H9 (cell line): ENCODE measurements at places on chromosomes 2 and 18. TPM values are rescaled to one million over a fixed set of nuclear protein-coding genes. Genes with fewer than 3 reads are reported as not detected.
A peak's percentile ranks its signal among the peaks of the same experiment; 100 is the strongest.

DNA sequence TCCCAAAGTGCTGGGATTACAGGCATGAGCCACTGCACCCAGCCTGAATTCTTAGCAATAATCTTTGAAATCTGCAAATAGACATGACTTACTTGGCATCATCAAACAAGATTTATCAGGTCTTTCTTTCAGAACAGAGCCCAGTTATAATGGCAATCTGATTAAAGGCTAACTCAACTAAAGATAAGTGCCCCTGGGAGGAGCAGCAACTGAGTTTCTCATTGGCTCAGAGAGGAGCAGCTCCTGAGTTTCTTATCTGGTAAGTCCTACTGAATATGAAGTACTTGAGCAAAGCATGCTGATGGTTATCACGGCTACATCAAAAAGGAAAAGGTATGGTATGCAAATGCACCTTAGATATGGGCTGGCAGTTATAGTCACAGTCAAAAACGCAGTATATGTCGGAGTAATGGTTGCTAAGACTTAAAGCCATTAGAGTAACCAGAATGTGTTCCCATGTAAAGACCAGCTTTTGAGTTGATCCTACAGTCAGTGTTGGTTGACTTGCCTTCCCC lies 15.0 kb upstream of the AP1S3 start:
- no peak for DNase-seq
- no peak overlapping the region for H3K27ac ChIP-seq
- no peak overlapping the region for H3K4me3 ChIP-seq
- no peaks in the 10 kb centered on the region for H3K27me3 ChIP-seq
- H3K36me3 ChIP-seq = peaks cover 21% of the 10 kb centered on the region
- no peaks in the 10 kb centered on the region for H3K4me1 ChIP-seq

DNA sequence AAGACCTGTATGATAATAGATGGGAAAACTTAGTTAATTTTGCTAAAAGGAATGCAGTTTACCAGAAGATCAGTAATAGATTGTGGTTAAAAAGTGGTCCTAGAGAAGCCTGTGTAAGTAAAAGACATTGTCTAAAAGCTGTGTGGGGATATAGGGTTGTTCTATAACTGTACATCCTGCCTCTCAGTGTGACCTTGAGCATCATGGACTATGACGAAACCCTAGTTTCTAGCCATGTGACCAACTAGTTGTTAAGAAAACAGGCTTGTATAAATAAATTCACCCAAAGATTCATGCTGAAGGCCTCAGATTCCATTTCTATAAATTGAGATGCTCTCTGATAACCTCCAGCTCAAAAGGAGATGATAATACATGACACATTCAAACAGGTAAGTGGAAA lies 160.7 kb downstream of the IKZF2 start:
- H3K4me1 ChIP-seq = no peaks in the 10 kb centered on the region
- H3K27ac ChIP-seq = no peak overlapping the region
- no peak for DNase-seq
- H3K4me3 ChIP-seq = no peak overlapping the region
- no peaks in the 10 kb centered on the region; the same call in 2 of the 3 replicates for H3K36me3 ChIP-seq

SNTG2 gene
- 12.7 and 13.2 TPM in 2 replicates for total RNA-seq

GRCh38 chr2:46351098-46351749 lies 54.0 kb downstream of the EPAS1 start:
- H3K36me3 ChIP-seq = no peaks in the 10 kb centered on the region
- DNase-seq = peak; percentile 54
- H3K4me1 ChIP-seq = no peaks in the 10 kb centered on the region; the same call in 1 of the 2 replicates
- H3K27me3 ChIP-seq = no peaks in the 10 kb centered on the region
- no peak overlapping the region for H3K4me3 ChIP-seq

ABHD1 gene
- total RNA-seq = 0.31 and 0.61 TPM in 2 replicates

BCL2 gene
- 1.2 and 1.3 TPM in 2 replicates for total RNA-seq

GRCh38 chr18:22591222-22591621 lies 173.5 kb upstream of the CTAGE1 start:
- no peak overlapping the region for H3K27ac ChIP-seq
- no peak for DNase-seq
- no peak overlapping the region for H3K4me3 ChIP-seq
- no peaks in the 10 kb centered on the region for H3K27me3 ChIP-seq
- H3K36me3 ChIP-seq = no peaks in the 10 kb centered on the region
